Dermis microvascular lymphatic vessel endothelial cell (primary cell): ENCODE measurements at places on chromosomes 7 and 10.

DNA sequence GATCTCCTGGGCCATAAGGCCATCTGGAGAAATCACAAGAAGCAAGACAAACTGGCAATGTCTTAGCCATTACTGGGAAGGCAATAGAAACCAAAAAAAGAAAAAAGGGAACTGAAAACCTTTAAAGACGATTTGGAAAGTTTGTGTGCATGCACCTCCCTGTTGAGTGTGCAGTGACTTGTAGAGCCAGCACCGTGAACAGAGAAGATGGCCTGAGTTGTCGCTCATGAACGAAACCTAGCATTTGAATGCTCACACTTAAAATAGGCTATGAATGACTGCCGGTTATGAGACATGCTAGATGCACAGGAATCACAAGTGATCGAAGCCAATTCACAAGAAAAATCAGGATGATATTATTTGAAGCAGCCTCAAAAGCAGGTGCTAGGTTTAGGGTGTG lies 151.3 kb upstream of the ADO start:
- no peak for DNase-seq

DNA sequence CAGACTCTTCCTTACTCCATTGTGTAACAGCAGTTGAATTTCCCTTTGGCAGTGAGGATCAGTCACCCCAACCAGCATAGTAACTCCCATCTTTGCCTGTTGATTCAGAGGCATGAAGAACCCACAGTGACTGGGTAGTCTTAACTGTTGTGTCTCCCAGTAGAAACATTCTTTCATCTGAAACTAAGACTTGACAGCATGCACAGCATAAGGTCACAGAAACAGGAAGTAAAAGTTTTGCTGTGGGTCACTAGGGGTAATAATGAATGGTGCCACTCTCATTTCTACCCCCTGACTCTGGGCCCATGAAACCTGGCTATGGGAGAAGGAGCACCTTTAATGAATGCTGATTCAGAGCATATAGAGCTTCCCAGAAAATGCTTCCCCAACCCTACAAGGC lies 8.3 kb upstream of the FRMPD2 start:
- no peak for DNase-seq

GRCh38 chr7:45985902-45986301 lies 64.8 kb upstream of the IGFBP3 start:
- no peak for DNase-seq

- DNase-seq, result no peak
These were observed 57.2 kb upstream of the ELN start for GRCh38 chr7:73970801-73971229.

DNA sequence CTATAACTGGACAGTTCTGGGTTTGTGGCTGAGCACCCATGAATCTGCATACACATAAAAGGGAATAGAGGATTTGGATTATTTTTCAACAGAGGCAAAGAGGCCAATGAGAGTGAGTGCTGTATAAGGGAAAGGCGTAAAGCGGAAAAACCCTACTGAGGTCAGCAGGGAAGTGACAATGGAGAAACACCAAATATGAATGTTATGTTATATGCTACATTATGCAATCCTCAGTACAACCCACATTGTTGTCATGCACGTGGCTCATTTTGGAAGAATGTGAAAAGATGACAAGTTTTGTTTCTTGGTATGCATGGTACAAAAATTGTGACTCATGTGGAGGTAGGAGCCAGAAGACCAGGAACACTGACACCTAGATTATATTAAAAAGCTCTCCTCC lies 113.6 kb upstream of the AMPH start:
- DNase-seq, result no peak

DNA sequence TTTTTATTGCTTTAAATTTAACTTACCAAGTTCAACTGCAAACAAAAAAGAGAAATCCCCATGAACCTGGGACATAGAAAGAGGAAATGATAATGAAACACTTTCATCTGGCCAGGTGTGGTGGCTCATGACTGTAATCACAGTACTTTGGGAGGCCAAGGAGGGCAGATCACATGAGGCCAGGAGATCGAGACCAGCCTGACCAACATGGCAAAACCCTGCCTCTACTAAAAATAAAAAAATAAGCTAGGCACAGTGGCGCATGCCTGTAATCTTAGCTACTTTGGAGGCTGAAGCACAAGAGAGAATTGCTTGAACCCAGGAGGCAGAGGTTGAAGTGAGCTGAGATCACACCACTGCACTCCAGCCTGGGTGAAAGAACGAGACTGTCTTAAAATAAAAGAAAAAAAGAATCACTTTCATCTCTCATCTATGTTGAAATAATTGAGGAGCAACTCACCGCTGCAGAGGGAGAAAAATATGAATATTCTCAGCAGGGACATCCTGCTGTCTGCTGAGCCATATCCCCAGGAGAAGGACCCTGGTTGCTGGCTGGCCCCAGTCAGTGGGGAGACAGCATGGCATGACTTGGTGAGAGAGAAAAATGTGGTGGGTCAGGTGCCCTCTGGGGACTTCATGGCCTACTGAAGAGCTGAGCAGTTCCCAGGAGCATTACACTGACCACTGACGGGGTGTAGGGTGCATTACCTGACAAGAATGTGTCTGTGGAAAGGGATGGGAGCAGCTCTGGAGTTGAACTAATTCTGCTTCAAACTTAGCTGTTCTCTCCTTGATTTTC lies 22.8 kb upstream of the TARP start:
- DNase-seq, result no peak

DNA sequence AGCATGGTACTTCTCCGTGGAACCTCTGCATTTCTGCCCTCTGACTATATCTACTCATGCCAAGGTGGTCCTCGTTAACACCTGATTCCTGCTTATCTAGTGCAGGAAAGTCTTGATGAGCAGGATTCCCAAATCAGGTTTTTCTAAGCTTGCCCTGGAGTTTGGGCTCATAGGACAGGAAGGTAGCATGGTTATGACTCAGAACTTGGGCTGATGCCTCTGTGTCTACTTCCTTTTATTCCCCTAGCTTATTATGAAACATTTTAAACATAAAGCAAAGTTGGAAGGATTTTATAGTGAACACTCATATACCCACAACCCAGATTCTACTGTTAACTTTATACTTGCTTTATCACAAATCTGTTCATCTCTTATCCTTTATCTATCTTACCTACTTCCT lies 5.6 kb downstream of the SUFU start:
- DNase-seq, result peak; percentile 70

- no peak for DNase-seq
These were observed 3.7 kb upstream of the WASL start for GRCh38 chr7:123752534-123752933.

DNA sequence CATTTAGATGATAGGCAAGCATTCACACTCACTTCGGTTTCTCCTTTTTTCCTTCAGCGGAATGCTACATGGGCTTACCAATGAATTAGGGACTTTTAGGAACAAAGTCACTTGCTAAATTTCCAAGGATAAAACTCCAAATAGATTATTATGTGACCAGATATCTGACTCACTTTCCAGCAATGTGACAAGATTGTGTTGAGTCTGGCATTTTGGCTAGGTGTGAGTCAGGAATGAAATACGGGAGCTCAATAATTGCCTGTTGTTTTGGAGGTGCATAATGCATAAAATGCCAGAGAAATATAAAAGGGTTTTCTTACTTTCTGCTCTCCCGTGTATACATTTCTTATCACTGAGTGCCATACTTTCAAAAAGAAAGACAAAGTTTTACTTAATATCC lies 721.1 kb downstream of the KCNMA1 start:
- DNase-seq, result no peak

- DNase-seq, result no peak
These were observed 6.4 kb downstream of the IKZF1 start for GRCh38 chr7:50310956-50311355.
